ENCODE measurements at places on chromosomes 5 and 9.
A peak's percentile ranks its signal among the peaks of the same experiment; 100 is the strongest.

GRCh38 chr5:55773057-55773456 is 35.2 kb downstream of the DDX4 start:
- peak; percentile 74 for DNase-seq

- DNase-seq: no peak
Measured at GRCh38 chr5:132595624-132596023, 38.8 kb downstream of the RAD50 start.

GRCh38 chr5:178642351-178642909 is 15.6 kb upstream of the CLK4 start:
- no peak for DNase-seq

GRCh38 chr9:112443200-112443599 is 43.4 kb upstream of the KIAA1958 start:
- DNase-seq: peak; percentile 16

DNA sequence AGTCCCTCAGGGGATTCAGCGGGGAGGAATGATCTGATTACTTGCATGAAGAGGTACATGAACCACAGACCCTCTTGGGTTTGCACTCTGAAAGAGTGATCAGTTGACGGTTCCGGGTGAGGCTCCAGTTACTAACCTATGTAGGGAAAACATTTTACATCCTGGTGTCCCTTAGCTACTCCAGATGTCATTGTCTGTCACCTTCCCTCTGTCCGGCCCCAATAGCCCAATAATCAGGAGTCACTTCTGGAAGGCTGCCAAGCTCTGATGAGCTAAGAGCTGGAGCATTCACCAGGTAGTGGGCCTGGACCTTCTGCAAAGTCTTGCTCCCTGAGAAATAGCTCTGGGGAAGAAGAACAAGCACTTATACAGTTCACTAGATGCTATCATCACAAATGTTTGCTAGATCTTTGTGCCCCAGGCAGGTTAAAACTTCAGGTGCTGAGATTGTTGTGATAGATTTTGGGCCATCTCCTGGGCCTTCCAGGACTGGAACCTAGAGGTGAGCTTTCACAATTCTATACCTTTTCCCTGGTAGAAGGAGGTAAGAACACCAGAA is 64.5 kb downstream of the ENTREP1 start:
- no peak for DNase-seq

GRCh38 chr5:128927644-128928043 is 37.6 kb upstream of the SLC27A6 start:
- no peak for DNase-seq

GRCh38 chr5:170405817-170406216 is 16.6 kb upstream of the KCNMB1 start:
- DNase-seq: no peak

DNA sequence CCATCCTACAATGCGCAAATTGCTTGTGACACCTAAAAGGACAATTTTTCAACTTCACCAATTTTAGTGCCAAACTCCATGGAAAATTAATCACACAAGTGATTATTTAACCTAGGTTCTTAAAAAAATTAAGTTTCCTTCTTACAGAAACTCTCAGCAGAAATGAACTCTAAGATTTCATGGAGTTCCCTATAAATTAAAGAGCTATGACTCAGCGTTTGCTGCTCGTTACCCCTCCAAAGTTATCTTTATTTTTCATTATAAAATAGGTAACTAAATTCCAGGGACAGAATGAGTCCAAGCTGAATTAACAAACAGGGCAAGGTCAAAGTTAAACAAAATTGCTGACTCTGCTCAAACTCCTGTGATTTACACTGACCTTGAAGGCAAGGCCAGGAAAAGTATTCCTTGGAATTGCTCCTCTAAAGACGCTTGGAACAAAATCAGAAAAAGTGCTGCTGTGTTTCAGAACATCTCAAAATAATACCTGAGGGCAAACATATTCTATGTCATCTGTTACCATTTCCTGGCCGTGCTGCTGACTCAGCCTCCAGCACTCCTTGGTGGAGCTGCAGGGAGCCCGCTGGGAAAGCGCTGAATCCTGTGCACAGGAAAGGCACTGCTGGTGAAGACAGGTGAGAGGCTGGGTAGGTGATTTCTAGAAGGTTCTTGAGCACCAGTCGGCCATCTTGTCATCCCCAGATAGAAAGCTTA is 2.5 kb upstream of the CMBL start:
- DNase-seq: peak; percentile 9

GRCh38 chr5:96093340-96093739 is 131.7 kb upstream of the ELL2 start:
- no peak for DNase-seq

DNA sequence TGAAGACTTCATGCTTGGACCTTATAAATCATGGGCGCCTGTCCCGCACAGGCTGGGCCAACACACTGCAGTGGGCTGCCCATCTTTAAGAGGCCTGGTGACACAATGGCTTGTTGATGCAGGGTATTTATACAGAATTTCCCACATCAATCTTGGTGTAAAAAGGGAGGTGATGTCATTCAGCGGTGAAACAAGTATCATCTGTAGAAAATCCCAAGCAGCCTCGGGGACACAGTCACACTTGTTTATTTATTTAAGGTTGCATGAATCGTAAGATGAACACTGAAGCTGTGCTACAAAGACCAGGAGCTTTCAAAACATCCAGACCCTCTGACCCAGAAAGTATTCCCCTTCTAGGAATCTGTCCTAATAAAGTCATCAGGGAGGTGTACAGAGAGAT is 40.5 kb downstream of the SMIM23 start:
- no peak for DNase-seq

- DNase-seq: no peak
Measured at GRCh38 chr9:34459941-34460340, 1.3 kb downstream of the DNAI1 start.

DNA sequence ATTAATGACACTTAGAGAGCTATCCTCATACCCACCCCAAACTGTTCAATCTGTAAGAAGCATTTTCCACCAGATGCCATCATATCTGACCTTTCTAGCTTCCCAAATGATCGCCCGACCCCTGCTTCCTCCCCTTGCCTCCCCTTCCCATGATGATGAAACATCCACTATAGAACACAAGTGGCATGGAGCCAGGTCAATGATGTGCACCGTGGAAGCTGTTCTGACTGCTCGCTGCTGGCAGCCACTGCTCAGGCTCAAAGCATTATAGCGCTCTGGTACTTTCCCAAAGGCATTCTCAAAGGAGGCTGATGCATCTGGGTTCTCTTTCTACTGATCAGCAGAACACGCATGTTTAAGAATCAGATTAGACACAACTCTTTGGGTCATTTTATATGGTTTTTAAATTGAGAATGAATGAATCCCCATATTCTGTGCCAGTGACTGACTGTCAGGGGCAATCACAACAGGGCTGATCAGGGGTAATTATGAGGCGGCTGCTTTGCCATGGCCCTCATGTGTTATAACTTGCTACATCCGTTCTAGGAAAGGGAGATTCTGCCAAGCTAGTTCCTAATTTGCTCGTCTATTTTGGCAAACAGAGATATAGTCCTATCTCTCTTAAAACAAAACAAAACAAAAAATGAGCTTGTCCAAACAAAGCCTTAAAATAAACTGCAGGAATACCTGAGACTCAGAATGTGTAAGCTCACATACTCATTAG is 343.7 kb downstream of the ENC1 start:
- DNase-seq: no peak
